ENCODE measurements at places on chromosomes 7 and 10. TPM values are rescaled to one million over a fixed set of nuclear protein-coding genes. Genes with fewer than 3 reads are reported as not detected.

FAM25G gene
- total RNA-seq, result not detected

VSTM2A gene
- not detected for total RNA-seq

STOX1 gene
- 0.64 TPM for total RNA-seq

CHN2 gene
- total RNA-seq, result 0.93 TPM

CHST3 gene
- 13.4 TPM for total RNA-seq

PPP3CB gene
- total RNA-seq, result 40.9 TPM

AKR1C8 gene
- total RNA-seq, result not detected

ASB10 gene
- not detected for total RNA-seq

NPSR1 gene
- total RNA-seq, result not detected

PI4K2A gene
- 17.5 TPM for total RNA-seq

GOT1 gene
- total RNA-seq, result 8.9 TPM

UROS gene
- 58.9 TPM for total RNA-seq

SPDYE2B gene
- total RNA-seq, result not detected

HTR7 gene
- total RNA-seq, result 0.59 TPM

PAX4 gene
- total RNA-seq, result not detected

ITPRID1 gene
- total RNA-seq, result not detected

PCLO gene
- not detected for total RNA-seq

GIMAP1 gene
- total RNA-seq, result 0.20 TPM

LHFPL3 gene
- total RNA-seq, result not detected

All from cardiac ventricle fibroblast (primary cell).